ENCODE measurements at places on chromosomes 4 and X.

DNA sequence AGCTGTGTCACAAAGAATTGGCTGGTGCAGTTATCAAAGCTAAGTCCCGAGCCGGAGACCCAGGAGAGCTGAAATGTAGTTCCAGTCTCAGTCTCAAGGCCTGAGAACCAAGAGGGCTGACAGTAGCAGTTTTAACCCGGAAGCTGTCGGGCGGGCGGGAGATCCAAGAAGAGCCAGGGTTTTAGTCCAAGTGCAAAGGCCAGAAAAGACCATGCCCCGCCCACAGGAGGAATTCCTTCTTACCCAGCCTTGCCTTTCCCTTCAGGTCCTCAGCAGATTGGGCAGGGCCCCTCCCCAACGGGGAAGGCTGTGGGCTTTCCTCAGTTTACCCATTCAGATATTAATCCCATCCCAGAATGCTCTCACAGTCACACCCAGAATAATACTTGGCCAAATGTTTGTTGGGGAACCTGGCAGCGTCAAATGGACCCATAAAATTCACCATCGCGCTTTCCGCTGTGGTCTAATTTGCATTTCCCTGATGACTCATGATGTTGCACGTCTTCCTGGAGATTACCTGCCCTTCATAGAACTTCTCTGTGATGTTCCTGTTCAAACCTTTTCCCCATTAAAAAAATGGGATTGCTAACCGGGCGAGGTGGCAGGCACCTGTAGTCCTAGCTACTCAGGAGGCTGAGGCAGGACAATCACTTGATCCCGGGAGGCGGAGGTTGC is 16.2 kb downstream of the MAEA start:
- DNase-seq = no peak

GRCh38 chr4:165724786-165725185 is 148.3 kb upstream of the TLL1 start:
- no peak for DNase-seq

GRCh38 chrX:136028383-136028984 is 43.2 kb downstream of the SLC9A6 start:
- DNase-seq = no peak

GRCh38 chr4:82681754-82682153 is 116.8 kb downstream of the SCD5 start:
- no peak for DNase-seq

DNA sequence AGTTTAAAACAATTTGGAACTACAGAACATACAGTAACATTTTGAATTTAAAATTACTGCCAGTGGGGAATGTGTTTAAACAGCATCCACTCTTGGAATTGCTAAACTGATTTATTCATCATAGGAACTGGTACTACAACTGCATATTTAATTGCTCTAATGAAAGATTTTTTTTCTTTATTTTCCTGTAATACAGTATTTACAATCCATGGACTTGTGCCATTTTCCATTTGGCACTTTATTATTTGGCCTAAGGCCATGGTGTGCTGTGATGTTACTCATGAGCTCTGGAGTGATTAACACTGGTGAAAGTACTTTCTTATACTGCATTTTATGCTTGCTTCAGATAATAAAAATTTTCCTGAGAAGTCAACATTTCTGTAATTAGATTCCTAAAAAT is 69.7 kb upstream of the NUDT6 start:
- no peak for DNase-seq

- no peak for DNase-seq
These were observed 48.5 kb upstream of the NRK start for GRCh38 chrX:105773801-105774200.

DNA sequence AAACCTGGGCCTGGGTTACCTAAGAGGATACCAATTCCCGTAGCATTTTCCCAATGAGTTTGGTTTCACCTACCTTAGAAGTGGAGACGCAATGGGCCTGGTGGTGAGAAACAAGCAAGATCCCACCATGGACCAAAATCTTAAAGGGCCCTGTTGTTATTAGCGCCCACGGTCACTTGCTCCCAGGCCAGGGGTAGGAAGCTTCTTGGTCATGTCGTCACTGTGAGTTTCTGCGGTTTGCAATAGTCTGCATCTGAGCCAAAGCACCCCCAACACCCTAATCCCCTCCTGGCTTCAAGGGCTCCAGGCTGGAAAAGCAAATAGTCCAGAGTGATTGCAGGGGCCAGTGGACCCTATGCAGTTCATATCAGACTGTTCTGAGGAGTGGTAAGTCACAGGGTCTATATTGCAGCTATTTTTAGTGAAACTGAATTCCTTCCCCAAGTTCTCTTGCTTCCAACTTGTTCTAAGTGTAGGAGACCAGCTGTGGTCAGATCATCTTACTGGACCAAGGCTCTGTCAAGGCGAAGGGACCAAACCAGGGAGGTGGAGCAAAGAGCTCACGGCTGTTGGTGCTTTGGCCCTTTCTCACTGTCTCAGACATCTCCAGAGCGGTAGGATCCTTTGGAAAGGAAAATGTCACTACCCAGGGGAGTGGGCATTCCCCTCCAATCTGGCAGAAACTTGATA is 307.9 kb upstream of the F9 start:
- DNase-seq = no peak

- DNase-seq = no peak
These were observed 129.4 kb downstream of the THOC2 start for GRCh38 chrX:123603491-123603890.

GRCh38 chr4:22414833-22415232 is 101.0 kb downstream of the ADGRA3 start:
- DNase-seq = no peak

- DNase-seq = no peak
These were observed 543.5 kb downstream of the GABRG1 start for GRCh38 chr4:45580334-45580733.

GRCh38 chr4:7328913-7329638 is 105.7 kb downstream of the PSAPL1 start:
- no peak for DNase-seq

- no peak for DNase-seq
These were observed 115.0 kb downstream of the CEP44 start for GRCh38 chr4:174398728-174399127.

DNA sequence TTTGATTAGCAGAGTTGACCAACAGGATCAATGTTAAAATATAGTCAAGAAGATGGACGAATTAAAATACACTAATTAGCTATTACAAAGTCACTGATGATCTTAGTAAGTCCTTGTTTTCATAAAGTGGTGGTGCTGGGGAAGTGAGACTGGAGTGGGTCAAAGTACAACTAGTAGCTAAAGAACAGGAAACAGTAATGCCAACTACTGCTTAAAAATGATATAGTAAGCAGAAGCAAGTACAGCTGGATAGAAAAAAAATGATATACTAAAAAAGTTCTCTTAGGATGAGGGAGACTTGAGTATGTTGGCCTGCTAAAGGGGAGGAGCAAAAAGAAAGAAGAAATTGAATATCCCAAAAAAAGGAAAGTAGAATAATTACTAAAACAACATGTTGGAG is 580.8 kb upstream of the FTHL17 start:
- no peak for DNase-seq

DNA sequence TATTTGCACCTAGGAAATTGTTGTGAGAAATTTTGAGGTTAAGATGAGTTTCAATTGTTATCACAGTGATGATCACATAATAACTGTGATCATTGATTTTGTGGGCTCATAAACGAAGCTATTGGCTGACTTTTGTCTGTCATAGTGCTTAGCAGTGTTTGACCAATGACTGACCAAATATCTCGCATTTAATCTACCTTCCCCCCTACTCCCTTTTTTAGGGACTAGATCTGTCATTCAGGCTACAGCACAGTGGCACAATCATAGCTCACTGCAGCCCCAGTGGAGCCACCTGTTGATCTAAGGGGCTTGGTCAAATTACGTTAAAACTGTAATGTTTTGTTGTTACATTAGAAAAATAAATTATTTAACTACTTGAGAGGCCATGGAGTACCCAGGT is 1.5 kb downstream of the FUNDC2 start:
- no peak for DNase-seq

DNA sequence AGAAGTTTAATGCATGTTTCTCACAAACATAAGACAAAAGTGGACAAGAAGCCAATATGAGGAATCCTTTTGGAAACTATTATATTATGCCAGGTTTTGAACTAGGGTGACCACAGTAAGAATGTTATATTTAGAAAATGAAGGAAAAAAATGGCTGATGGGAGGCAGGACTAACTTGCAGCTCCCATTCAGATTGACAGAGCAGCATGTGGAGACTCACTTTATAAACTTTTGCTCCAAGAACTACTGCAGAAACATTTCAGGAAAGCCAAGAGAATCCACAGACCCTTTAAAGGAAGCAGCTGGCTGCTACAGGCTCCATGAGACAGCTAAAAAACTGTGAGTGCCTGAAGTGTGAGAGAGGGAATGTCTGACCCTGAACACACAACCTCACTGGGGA is 738.6 kb upstream of the GRIA3 start:
- no peak for DNase-seq

GRCh38 chrX:147173594-147173993 is 359.1 kb upstream of the CXorf51A start:
- DNase-seq = no peak

DNA sequence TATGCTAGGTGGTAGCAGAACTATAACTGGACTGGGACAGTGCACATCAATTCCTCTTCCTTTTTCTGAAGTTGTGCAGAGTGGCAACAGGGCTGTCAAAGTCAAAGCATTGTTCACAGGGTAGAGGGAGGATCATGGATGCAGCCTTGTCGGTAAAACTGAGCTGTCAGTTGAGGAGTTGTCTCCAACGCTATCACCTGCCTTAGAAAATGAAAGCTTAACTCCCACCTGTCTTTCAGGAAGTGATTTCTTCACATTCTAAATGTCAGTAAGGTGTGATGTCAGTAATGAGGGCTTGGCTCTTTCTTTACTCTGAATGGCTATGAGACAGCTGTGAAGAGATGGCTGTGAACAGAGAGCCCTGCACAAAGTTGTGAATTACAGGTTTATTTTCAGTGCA is 66.4 kb upstream of the BANK1 start:
- DNase-seq = no peak

DNA sequence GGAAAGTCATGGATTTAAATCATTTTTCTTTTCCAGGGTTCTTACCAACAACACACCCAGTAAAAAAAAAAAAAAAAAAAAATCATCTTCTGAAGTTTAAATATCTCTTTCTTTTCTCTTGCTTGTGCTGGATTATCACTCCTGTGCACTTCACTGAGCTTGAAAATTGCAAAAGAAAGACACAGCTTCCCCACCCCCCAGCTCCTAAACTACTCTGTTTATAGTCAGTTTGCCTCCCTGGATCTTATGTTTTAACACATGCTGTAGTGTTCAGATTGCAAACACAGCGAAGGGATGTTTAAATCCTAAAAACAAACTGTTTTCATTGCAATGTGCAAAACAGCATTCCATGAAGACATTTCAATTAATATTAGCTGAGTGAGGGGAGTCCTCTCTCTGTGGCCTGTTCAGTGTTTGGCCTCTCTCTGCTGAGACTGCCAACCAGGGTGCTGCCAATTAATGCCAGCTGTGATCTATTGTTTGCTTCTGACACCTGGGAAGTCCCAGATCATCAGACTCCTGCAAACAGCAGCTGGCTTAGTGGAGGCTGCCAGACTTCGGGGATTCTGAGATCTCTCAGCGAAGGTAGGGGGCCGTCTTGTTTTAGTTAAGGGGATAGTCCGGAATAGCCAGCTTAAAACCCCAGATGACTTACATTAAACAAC is 171.1 kb upstream of the PITX2 start:
- DNase-seq = no peak

- DNase-seq = no peak
These were observed 744 bp downstream of the NPY5R start for GRCh38 chr4:163344147-163345125.

GRCh38 chr4:71406459-71406963 is 67.7 kb downstream of the SLC4A4 start:
- no peak for DNase-seq

GRCh38 chr4:152224223-152224622 is 311.7 kb downstream of the FBXW7 start:
- DNase-seq = no peak

DNA sequence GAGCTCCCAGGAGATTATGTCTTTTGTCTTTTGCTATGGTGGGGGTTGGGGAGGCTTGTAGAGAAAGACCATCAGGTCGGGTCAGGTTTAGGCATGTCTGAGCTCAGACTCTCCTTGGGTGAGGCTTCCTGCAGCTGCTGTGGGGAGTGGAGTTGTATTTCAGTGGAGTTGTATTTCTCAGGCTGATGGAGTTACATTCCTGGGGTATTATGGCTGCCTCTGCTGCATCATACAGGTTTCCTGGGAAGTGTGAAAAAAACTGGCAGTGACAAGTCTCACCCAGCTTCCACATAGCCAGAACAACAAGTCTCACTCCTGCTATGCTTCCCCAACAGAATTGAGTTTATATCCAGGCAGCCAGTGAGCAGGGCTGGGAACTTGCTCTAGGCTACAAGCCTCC is 119.3 kb downstream of the VSIG4 start:
- DNase-seq = no peak

DNA sequence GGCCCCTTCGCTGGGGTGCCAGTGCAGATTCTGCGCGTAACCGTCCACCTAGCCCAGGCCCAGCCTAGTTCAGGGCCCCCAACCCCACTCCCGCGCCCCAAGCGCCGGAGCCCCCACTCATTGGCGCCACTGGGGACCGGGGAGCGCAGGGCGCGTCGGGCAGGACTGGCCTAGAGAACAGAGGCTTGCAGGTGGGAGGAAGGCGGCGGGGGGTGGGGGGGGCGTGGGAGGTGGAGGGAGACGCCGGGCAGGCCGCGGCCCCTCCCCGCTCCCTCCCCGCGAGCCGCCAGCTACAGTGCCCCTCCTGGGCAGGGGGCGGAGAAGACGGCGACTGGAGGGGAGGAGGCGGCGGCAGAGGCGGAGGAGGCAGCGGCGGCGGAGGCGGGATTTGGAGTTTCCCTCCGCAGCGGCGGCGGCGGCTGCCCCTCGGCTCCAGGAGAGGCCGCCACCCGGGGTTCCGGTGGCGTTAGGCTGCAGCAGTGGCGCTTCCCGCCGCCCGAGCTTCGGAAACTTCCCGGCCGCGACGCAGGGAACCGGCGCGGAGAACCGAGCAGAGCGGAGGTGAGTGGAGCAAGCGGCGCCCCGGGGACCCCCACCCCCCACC is 4.8 kb upstream of the DUSP9 start:
- no peak for DNase-seq

DNA sequence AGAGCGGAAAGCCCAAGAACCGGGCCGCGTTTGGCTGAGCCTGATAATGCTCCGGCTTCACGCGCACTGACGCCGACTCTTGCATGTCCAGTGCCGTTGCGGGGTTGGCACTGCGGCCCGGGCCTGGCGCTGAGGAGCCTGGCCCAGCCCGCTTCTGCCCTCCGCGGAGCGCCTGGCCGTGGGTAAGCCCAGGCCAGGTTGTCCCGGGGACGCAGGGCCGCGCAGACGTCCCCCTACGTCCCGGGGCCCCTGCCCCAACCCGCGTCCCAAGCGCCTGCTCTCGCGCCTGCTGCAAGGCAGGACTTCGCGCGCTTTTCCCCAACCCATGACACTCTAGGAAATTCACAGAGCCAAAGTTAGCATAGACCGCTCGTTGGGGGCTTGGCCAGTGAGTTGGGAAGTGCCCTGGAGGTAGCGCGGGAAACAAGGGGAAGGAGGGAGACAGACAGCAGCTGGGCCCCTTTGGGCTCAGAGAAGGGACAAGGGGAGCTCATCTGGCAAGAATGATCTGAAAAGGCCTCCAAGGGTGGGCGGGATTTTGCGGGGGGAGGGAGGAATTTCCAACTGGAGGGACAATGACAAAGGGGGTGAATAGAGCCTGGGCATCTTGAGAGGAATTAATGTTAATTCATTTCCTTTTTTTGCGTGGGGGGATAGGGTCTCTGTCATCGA is 665 bp upstream of the LRPAP1 start:
- no peak for DNase-seq

All from stimulated activated CD8-positive, alpha-beta memory T cell treated with anti-CD3 and anti-CD28 coated beads, Interleukin-15, amount 100 ng/mL, for 4 hours (primary cell).